Glutamatergic neuron (in vitro differentiated cells): ENCODE measurements at places on chromosomes 16 and 17. TPM values are rescaled to one million over a fixed set of nuclear protein-coding genes. Genes with fewer than 3 reads are reported as not detected.
A peak's percentile ranks its signal among the peaks of the same experiment; 100 is the strongest.

DNA sequence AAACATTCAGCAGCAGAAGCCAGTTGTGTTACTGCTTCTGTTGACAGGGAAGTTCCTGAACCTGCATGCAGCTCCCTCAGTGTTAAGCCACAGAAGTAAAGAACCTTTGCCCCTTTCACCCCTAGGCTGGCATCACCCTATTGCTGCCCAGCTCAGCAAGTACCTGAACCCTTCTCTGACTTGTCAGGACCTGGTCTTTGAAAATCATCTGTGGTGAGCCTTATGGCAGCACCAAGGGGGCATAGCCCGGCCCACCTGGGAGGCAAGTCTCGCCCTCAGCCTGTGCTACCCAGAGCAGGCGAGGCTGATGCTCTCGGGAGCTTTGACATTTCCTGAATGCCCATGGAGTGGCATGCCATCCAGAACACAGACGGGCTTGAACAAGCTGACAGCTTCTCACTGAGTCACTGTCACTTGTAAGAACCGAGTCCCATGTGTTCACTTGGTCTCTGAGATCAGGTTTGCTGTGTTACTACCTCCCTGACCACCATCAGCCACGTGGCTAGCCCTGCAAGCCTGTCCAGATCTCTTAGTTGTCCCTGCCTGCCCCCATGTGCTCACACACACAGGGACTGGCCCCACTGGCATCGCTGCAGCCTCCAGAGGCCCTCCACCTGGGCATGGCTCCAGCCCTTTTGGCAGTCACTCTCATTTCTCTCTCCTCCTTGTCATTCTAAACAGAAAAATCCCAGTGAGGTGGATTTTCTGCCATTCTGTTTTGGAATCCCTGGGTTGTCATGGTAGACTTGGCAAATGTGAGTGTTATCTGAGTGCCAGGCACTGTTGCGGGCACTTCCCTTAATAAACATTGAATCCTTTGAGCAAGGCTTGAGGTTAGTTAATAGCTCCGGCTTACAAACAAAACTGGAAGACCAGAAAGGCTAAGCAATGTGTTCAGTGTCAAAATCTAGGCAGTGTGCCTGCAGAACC is 2.9 kb upstream of the CARMIL2 start:
- no peak for DNase-seq

- no peak for DNase-seq
Observed at GRCh38 chr17:74001145-74001544, 202.3 kb upstream of the RPL38 start.

DNA sequence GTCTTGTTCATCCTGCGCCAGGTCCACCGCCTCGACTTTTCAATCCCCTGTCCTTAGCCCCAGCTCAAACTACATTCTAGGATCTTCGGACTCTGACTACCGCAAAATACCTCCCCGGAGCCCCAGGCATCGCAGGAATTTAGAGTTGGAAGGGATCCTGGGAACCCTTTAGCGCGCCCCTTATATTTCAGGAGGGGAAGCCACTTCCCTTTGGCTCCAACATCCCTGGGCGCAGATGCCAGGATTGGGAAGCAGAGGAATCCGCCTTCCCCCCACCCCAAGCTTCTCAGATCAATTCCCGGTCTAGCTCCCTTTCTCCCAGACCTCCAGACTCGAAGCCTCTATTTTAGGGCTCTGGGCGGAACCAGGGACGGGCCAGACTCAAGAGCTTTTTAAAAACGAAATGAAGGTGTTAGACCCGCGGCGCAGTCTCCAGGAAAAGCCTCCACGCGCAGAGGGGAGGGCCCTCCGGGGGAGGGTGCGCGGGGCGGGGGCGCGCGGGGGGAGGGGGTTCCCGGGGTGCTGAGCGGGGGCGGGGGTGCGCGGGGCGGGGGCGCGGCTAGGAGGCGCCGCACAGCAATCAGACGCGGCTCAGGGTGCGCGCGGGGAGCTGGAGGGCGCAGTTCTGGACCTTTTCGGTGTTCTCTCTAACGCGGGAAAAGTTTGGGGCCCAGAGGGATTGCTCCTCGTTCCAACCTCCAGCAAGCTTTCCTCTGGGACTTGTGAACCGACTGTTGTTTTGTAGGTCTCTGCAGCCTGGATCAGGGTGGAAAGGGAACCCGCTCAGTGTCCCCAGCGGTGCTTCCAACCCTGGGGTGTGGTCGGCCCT is 1.6 kb downstream of the AHSP start:
- DNase-seq = no peak

GRCh38 chr16:68244903-68245853 is at the start of gene PLA2G15:
Gene PLA2G15, plus strand, starts transcription at chr16:68245373. Its CDS starts 54 bp downstream, at chr16:68245427.
- peak; percentile 100 for DNase-seq

- DNase-seq = no peak
Observed at GRCh38 chr17:42894283-42895184, 6.1 kb upstream of the G6PC1 start.

DNA sequence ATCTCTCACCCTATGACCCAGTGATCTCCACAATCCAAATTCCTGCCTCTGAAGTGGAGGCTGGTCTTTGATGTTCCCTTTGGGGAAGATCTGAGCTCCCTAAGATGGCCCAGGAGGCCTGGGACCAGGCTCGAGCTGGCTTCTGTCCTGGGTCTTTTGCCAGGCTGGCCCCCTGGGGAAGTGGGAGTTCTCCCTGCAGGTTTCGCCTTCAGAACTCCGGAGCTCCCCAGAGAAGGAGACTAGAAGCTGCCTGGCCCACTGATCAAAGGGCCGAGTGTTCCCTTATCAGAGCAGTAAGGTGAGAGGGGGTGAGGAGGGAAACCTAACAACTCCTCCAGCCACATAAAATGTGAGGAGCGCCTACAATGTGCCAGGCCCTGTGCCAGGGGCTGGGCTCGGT is 147.1 kb downstream of the IRF8 start:
- DNase-seq = no peak

The EVPLL gene
- not detected for total RNA-seq

DNA sequence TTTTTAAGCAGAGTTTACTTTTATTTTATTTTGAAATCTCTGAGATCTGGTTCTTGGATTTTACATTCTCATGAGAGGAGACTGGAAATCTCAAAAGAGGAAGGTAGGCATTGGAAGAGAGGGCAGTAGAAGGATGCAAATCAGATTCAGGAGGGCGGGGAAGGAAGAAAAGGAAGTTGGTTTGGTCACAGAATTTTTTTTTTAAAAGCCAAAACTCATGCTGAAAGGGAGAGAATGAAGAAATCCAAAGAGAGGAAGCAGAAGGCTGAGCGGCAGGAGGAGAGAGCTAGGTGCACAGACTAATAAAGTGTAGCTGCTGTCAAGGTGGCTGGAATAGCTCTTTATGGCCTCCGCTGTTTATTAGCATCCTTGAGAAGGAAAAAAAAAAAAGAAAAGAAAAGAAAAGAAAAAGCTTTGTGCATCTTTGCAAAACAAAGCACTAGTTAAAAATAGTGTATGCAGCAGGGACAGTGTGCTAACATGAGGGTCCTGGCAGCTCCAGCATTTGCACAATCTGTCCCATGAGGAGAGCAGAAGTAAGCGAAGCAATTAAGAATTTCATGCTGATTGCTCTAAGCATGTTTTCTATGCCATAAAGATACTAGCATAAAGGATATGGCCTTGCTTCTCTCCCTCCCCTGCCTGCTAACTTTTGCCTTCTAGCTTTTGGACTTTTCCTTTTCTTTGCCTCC is 194.2 kb downstream of the ZFHX3 start:
- DNase-seq = no peak

The DLX3 gene
- 0.37 TPM for total RNA-seq

DNA sequence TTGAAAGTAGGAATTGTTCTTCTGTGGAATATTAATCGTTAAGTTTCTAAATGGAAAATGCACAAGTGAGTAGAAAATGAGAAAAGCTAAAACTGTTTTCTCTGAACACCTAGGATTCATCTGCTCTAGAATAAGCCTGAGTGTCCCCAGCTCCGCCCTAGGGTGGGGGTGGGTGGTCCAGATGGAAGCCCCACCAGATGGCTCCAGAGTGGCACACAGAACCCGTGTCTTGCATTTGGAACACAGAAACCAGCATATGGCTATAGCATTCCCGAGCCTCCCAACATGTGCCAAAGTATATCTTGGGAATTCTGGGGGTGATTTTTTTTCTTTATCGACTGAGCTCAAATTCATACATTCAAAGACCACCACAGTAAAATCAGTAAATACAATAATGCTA is 517.7 kb upstream of the PSMD7 start:
- peak; percentile 59 for DNase-seq

DNA sequence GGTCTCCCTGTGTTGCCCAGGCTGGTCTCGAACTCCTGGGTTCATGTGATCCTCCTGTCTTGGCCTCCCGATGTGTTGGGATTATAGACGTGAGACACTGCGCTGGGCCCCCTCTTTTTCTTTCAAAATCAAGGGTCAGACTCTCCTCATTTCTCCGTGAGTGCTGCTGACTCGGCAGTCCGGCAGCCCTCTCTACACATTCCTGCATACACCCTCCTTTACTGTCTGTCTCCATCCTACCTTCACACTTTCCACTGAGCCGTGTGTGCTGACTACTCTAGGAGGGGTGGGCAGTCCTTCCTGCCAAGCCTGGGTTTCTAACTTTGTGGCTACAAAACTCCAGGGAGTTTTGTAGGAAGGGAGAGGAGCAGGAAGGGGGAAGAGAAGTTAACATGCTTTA is 195.2 kb downstream of the PARN start:
- no peak for DNase-seq

The DBF4B gene
- total RNA-seq = 15.5 TPM

DNA sequence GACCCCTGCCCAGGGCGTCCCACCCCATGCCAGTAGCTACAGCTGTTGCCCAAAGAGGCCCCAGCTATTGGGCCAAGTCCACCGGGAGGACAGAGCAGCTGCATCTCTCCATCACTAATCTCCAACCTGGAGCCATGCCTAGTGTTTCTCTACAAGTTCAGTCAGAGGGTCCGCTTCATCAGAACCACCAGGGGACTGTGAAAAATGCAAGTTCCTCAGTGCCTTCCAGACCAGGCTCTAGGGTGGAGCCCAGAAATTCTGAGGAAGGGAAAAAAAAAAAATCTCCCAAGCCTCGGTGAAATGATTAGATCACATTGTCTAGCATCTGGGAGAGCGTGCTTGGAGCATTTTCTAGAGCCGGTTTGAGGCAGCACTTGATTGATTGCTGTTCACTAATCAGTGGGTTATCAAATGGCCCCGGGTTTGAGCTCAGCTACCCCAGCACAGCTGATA is 22.4 kb upstream of the HERPUD1 start:
- DNase-seq = no peak

- no peak for DNase-seq
Observed at GRCh38 chr16:79419148-79419547, 181.4 kb downstream of the MAF start.

The FAM171A2 gene
- total RNA-seq = 81.3 TPM

DNA sequence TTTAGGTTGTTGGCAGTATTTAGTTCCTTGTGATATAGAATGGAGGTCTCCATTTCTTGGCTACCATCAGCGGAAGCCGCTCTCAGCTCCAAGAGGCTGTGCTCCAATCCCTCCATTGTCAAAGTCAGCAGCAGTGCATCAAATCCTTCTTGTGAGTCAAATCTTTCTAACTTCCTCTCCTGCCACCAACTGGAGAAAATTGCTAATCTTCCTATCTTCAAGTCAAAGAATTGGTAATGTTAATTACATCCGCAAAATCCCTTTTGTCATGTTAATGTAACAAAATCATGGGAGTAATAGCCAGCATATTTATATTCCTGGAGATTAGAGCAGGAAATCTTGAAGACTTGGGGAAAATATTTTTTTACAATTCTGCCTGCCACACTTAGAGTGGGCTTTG is 436.4 kb upstream of the DYNLRB2 start:
- DNase-seq = no peak

The PRR15L gene
- not detected for total RNA-seq

The TBC1D3H gene
- 0.37 TPM for total RNA-seq

The CCR7 gene
- total RNA-seq = not detected

DNA sequence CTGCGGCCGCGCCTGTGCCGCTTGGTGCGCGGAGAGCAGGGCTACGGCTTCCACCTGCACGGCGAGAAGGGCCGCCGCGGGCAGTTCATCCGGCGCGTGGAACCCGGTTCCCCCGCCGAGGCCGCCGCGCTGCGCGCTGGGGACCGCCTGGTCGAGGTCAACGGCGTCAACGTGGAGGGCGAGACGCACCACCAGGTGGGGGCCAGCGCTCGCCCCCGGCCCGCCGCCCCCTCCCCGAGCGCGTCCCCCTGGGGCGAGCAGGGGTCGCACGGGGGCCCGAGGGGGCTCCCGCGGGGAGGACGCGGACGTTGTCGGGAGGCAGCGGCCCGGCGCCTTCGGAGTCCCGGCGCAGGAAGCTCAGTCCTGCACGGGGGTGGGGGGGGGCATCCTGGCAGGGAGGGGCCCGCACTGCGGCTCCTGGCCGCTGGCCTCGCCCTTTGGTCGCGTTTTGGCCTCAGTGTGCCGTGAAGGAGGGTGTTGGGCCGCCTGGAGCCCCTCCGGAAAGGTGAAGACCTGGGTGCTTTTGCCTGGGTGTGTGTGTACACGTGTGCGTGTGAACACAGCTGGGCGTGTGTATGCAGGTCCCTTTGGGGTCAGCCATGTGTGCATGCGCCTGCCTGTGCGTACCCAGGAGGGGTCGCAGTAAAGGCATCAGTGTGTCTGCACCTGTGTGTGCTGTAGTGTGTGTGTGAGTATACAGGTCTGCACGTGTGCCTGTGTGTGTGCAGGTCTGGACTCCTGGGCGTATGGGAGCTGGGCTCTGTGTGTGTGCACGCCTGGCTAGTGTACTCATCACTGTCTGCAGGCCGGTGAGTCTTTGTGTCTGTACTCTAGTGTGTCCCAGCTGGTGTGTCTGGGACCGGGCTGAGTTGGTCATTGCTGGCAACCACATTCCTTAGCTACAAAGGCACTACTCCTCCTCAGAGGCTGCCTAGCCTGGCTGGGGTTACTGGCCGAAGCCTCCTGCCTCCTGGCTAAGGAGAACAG is 615 bp downstream of the NHERF2 start:
- DNase-seq = peak; percentile 48

DNA sequence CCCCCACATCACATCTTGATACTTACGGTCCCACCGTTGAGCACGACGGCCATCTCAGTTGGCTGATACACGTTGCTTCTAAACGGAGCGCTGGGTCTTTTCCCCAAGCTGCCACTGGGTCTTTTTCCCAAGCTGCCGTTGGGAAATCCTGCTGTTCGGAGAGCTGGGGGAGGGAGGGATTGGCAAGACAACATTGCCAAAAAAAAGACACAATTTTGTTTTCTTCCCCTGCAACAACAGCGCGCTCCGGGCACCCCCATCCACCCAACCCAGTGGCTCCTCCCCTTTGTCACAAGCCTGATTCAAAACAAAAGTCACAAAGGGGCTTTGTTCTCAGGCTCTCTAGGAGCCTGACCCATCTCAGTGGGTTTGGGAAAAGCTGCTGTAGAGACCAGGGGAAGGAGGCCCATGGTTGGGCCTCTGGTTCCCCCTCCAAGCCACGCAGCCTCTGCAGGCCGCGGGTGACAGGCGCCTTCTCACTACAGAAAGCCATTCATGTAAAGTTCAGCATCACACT is 22.8 kb downstream of the GPRC5B start:
- DNase-seq = no peak

GRCh38 chr17:69607162-69607834 is 192.8 kb downstream of the MAP2K6 start:
- peak; percentile 71 for DNase-seq

The PDILT gene
- not detected for total RNA-seq

DNA sequence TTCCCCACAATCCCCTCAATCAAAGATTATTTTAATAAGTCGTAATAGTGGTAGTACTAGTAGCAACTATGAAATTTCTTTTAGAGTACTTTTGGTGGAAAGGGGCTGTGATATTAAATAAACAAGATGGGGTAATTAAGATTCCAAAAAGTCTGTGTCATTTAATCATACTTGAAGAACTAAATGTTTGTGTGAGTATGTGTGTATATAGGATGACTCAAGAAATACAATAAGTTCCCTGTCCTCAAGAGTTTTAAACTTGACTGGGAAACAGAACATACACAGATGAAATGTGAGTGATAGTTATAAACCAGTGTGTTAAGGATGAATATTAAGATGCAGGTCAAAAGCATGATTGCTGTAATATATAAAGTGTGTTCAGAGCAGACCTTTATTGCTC is 2.3 kb downstream of the ALDH3A2 start:
- DNase-seq = no peak
